ENCODE measurements at places on chromosomes 1 and 21. TPM values are rescaled to one million over a fixed set of nuclear protein-coding genes. Genes with fewer than 3 reads are reported as not detected.

GRCh38 chr1:67170751-67171573, 4.7 kb downstream of the IL23R start:
- H3K4me1 ChIP-seq: peaks cover 28% of the 10 kb centered on the region
- no peak overlapping the region for H3K27ac ChIP-seq
- no peak overlapping the region for H3K4me3 ChIP-seq

DNA sequence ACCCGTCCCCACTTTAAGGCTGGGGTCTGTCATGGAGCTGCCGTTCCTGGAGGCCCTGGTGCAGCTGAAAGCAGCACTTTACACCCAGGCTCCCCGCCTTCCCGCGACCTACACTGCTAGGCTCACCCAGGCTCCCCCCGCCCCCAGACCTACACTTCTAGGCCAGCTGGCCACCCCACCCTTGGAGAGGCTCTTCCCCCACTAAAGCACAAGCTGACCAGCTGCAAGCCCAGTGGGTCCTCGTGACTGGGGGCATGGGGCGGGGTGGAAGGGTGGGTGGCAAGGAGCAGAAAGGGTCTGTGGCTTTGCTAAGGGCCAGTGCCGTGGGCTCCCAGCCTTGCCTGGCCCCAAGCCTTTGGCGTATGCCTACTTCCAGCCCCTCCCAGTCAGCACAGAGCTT, 9.7 kb upstream of the ARHGEF16 start:
- H3K36me3 ChIP-seq: no peaks in the 10 kb centered on the region
- no peak overlapping the region for H3K4me3 ChIP-seq
- DNase-seq: no peak
- no peak overlapping the region for H3K27ac ChIP-seq
- H3K4me1 ChIP-seq: no peaks in the 10 kb centered on the region

RIMKLA gene
- total RNA-seq: 0.73 TPM

CSMD2 gene
- 2.7 TPM for total RNA-seq

DNA sequence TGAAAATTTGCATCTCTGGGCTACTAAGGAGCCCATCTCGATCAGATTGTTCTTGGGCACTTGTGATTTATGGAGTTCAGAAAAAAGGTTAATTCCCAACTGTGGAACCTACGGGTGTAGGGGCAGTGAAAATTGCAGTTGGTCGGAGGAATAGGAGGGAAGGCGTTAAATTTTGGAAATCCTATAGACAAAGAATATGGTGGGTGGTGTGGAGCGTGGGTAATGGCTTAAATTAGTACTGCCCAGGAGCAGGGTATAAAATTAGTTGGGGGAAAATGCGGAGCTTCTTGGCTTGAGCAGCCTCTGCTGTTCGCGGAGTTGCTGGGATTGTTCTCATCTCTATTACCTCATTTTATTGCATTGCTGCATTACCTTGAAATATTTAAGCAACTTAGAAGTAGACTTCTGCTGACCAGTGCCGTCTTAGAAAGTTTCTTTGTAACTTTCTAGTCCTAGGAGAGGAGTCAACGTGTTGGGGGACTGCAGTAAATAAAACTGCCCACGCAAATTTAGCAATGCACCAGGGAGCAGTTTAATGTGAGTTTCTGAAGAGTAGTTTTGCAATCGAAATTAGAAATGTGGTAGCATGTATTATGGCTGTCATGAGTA, 514 bp downstream of the S1PR1 start:
- no peaks in the 10 kb centered on the region for H3K27me3 ChIP-seq
- H3K4me3 ChIP-seq: peak overlapping the region; percentile 66

- no peak for DNase-seq
- H3K27ac ChIP-seq: peak overlapping the region; percentile 15
- H3K4me1 ChIP-seq: peaks cover 64% of the 10 kb centered on the region
- H3K36me3 ChIP-seq: no peaks in the 10 kb centered on the region
Measured at GRCh38 chr1:19455353-19455752, 30.0 kb downstream of the CAPZB start.

RNU1-3 gene
- under 0.01 TPM for total RNA-seq

SYT6 gene
- total RNA-seq: 0.14 TPM

GRCh38 chr1:163166886-163167555, 35.7 kb downstream of the RGS5 start:
- no peaks in the 10 kb centered on the region for H3K27me3 ChIP-seq
- no peaks in the 10 kb centered on the region for H3K4me1 ChIP-seq
- H3K27ac ChIP-seq: peak overlapping the region; percentile 50
- no peaks in the 10 kb centered on the region for H3K36me3 ChIP-seq

GRCh38 chr1:38826262-38826661, 33.3 kb downstream of the RRAGC start:
- H3K36me3 ChIP-seq: no peaks in the 10 kb centered on the region
- no peaks in the 10 kb centered on the region for H3K4me1 ChIP-seq
- peaks cover 65% of the 10 kb centered on the region for H3K27me3 ChIP-seq
- H3K4me3 ChIP-seq: no peak overlapping the region
- no peak for DNase-seq

DNA sequence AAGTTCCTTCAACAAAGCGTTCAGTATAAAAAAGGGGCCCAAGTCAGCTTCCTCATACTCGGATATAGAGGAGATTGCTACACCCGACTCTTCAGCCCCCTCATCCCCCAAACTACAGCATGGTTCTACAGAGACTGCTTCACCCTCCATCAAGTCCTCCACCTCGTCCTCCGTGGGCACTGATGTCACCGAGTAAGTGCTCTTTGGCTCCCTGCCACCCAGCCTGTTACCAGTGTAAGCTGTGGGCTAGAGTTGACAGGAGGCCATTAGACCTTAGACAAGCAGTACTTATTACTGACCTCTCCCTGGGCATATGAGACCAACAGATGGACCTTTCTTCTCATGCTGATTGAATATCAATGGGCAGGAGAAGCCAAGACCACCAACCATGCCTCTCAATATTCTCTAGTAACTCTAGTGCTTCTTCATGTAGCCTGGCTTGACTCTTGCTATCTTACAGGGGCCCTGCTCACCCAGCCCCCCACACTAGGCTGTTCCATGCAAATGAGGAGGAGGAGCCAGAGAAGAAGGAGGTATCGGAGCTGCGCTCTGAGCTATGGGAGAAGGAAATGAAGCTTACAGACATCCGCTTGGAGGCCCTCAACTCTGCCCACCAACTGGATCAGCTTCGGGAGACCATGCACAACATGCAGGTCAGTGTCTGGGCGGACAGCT, 20.9 kb upstream of the IPO9 start:
- H3K27ac ChIP-seq: no peak overlapping the region
- no peaks in the 10 kb centered on the region for H3K27me3 ChIP-seq
- no peak for DNase-seq
- no peak overlapping the region for H3K4me3 ChIP-seq
- no peaks in the 10 kb centered on the region for H3K4me1 ChIP-seq

- no peak for DNase-seq
- H3K4me3 ChIP-seq: no peak overlapping the region
- no peaks in the 10 kb centered on the region for H3K27me3 ChIP-seq
- H3K27ac ChIP-seq: no peak overlapping the region
- H3K36me3 ChIP-seq: no peaks in the 10 kb centered on the region
- peaks cover 33% of the 10 kb centered on the region for H3K4me1 ChIP-seq
Measured at GRCh38 chr1:155861896-155862295, 2.5 kb downstream of the SYT11 start.

GRCh38 chr1:158654571-158654970, 31.9 kb downstream of the SPTA1 start:
- H3K36me3 ChIP-seq: no peaks in the 10 kb centered on the region
- no peak overlapping the region for H3K27ac ChIP-seq
- peaks cover 29% of the 10 kb centered on the region for H3K4me1 ChIP-seq
- no peak overlapping the region for H3K4me3 ChIP-seq
- H3K27me3 ChIP-seq: no peaks in the 10 kb centered on the region

GRCh38 chr1:151197863-151198253, 494 bp upstream of the PIP5K1A start:
- no peaks in the 10 kb centered on the region for H3K27me3 ChIP-seq
- peaks cover 64% of the 10 kb centered on the region for H3K4me1 ChIP-seq
- peaks cover 7% of the 10 kb centered on the region for H3K36me3 ChIP-seq

RGS18 gene
- 78.6 TPM for total RNA-seq

CELA3B gene
- not detected for total RNA-seq

FAM72D gene
- total RNA-seq: 0.79 TPM

GRCh38 chr21:29708401-29708800, 231.4 kb downstream of the GRIK1 start:
- no peaks in the 10 kb centered on the region for H3K4me1 ChIP-seq
- no peak for DNase-seq
- H3K36me3 ChIP-seq: no peaks in the 10 kb centered on the region
- no peak overlapping the region for H3K27ac ChIP-seq
- no peak overlapping the region for H3K4me3 ChIP-seq

DNA sequence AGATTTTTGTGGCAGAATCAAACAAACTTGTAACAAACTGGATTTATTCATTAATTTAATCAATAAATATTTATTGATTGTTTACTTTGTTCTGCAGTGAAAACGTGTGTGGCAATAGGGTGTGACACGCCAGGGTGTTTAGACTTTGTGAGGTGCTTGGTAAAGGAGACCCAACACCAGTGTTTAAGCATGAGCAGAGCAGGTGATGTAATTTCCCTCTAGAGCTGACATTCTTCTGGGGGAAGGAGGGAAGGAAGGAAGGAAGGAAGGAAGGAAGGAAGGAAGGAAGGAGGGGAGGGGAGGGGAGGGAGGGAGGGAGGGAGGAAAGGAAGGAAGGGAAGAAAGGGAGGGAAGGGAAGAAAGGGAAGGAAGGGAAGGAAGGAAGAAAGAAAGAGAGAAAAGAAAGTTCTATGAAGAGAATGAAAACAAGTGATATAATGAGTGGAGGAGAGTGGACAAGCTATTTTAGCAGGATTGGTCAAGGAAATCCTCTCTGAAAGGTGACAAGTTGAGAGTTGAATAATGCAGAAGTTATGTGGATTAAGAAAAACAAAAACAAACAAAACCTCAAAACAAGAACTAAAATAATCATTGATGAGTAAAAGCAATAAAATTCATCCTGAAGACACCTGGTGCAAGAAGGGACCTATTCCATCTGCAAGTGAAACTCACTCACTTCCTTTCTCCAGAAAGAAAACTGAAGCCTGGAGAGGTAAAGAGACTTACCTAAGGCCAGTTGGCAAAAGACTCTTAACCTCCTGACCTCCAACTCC, 60.8 kb downstream of the TSEN15 start:
- DNase-seq: no peak
- no peak overlapping the region for H3K4me3 ChIP-seq
- H3K27me3 ChIP-seq: no peaks in the 10 kb centered on the region
- no peaks in the 10 kb centered on the region for H3K4me1 ChIP-seq

DNA sequence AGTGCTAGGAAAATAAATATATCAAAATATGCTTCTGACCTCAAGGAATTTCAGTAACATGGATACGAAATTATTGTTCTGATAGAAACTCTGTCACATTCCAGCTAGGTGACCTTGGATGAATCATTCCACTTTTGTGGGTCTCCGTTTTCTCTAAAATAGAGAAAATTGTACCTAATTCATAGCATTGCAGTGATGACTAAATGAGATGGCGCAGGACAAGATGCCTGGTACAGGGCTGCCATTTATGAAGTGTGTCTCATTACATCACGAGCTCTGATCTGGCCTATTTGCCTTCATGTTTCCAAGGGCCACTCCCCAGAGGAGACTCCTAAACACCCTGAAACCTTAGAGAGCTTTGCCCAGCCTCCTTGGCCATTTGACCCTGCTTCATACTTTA, 480.0 kb upstream of the USP24 start:
- H3K27ac ChIP-seq: no peak overlapping the region
- DNase-seq: no peak
- H3K4me1 ChIP-seq: no peaks in the 10 kb centered on the region
- H3K4me3 ChIP-seq: no peak overlapping the region
- H3K27me3 ChIP-seq: peaks cover 4% of the 10 kb centered on the region

DNA sequence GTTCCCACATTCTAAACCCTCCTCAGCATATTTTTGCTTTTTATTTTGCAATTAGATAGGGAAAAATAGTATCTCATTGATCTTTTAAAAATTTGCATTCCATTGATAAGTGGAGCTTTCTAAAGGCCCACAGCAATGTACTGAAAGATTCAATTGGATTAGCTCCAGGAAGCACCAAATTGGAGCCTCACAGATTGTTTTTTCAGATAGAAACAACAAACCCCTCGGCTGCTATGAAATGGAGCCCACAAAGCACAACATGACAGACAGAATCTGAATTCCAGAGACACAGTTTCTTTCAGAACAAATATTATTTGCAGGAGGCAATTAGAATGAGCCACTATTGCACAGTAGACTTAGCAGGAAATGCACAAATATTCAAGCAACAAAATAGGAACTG, 58.9 kb upstream of the KIF26B start:
- H3K4me1 ChIP-seq: peaks cover 40% of the 10 kb centered on the region
- H3K4me3 ChIP-seq: no peak overlapping the region
- no peaks in the 10 kb centered on the region for H3K36me3 ChIP-seq
- H3K27me3 ChIP-seq: no peaks in the 10 kb centered on the region

GRCh38 chr1:150176593-150176992, 26.9 kb downstream of the PLEKHO1 start:
- H3K27ac ChIP-seq: no peak overlapping the region
- DNase-seq: no peak
- H3K4me3 ChIP-seq: no peak overlapping the region
- H3K36me3 ChIP-seq: no peaks in the 10 kb centered on the region
- H3K27me3 ChIP-seq: no peaks in the 10 kb centered on the region
- no peaks in the 10 kb centered on the region for H3K4me1 ChIP-seq

HAO2 gene
- not detected for total RNA-seq

GREM2 gene
- 1.5 TPM for total RNA-seq

RUNX3 gene
- total RNA-seq: 38.1 TPM

GRCh38 chr1:109622895-109623294, 3.3 kb downstream of the AMPD2 start:
- no peaks in the 10 kb centered on the region for H3K27me3 ChIP-seq
- peaks cover 37% of the 10 kb centered on the region for H3K4me1 ChIP-seq
- H3K4me3 ChIP-seq: no peak overlapping the region
- DNase-seq: no peak

DNA sequence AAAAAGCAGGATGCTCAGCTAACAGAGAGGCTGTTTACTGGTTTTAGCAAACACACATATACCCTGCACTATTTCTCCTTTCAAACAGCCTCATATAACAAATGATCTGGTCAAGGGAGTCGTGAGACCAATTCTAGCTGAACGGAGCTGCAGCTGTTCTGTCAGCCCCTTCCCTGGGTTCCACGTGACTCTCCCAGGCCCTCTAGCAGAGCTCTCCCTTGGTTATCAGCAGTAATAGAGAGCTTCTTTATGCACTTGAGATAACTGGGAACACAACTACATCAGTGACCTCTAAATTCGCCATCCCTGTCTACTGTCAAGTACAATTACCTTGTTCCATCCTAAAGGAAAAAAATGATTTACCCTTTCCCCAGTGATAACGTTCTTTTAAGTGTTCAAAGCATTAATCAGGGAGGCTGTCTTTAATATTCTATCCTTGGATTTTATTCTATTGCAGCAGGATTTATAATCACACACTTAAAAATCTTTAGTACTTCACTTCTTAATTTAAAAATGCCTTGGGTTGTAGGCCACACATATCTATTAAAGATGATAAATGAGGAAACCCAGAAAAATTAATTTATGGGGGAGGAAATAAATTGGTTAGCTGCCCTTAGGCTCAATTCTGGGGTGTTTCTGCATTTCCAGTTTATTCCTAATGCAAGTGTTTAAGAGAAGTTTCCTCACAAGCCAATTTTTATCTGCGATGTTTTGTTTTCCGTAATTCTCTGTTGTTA, 28.2 kb downstream of the PTGER3 start:
- no peak for DNase-seq
- H3K4me1 ChIP-seq: no peaks in the 10 kb centered on the region

GRCh38 chr1:28249013-28249865, 10.1 kb upstream of the SESN2 start:
- peaks cover 65% of the 10 kb centered on the region for H3K4me1 ChIP-seq
- DNase-seq: no peak
- H3K36me3 ChIP-seq: no peaks in the 10 kb centered on the region
- H3K27me3 ChIP-seq: no peaks in the 10 kb centered on the region
- H3K4me3 ChIP-seq: peak overlapping the region; percentile 10
- peak overlapping the region; percentile 90 for H3K27ac ChIP-seq

HSD3B1 gene
- total RNA-seq: not detected

GRCh38 chr1:29800522-29800956, 564.2 kb downstream of the PTPRU start:
- DNase-seq: peak; percentile 67
- H3K27me3 ChIP-seq: peaks cover 3% of the 10 kb centered on the region
- H3K4me1 ChIP-seq: no peaks in the 10 kb centered on the region
- H3K4me3 ChIP-seq: no peak overlapping the region
- H3K27ac ChIP-seq: no peak overlapping the region
